Testis (tissue), 5 donors: ENCODE measurements at places on chromosomes 11 and 22.

GRCh38 chr11:45179686-45180178, 33.3 kb downstream of the PRDM11 start:
- DNase-seq = no peak

DNA sequence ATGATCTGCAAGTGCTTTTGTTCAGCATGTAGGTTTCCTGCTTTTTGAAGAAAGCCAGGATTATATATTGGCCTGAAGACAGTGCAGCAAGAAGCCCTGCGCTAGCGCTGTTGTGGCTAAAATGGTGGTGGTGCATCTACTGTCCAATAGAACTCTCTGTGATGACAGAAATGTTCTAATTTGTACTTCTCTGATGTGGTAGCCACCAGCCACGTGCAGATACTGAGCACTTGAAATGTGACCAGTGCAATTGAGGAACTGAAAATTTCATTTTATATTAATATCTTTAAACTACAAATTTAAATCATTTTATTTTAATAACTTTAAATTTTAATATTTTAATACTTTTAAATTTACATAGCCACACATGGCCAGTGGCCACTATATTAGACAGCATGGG, 73.0 kb upstream of the PAX6 start:
- DNase-seq = no peak

GRCh38 chr11:82995754-82996398, 75.8 kb downstream of the RAB30 start:
- DNase-seq = no peak

DNA sequence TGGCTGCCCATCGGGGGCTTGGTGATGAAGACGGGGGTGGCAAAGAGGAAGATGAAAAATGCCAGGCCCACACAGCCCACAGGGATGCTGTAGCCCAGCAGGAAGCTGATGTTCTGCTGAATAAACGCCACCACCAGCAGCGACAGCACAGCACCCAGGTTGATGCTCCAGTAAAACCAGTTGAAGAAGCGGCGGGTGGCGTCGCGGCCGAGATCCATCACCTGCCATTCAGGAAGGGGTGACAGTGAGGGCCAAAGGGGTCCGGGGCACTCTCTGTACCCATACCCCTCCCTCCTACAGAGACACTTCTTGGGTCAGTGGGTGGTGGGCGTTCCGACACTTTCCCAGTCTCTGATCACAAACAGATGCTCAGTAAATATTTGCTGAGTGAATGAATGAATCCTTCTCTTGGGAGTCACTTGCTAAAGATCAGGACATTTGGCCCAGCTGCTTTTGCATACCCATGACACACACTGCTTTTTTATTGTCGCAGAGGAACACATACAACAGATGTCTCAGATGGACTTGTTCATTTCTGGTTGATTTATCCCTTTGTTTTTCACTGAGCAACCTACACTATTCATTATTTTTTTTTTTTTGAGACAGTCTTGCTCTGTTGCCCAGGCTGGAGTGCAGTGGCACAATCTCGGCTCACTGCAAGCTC, 5.2 kb downstream of the SLC15A3 start:
- no peak for DNase-seq

DNA sequence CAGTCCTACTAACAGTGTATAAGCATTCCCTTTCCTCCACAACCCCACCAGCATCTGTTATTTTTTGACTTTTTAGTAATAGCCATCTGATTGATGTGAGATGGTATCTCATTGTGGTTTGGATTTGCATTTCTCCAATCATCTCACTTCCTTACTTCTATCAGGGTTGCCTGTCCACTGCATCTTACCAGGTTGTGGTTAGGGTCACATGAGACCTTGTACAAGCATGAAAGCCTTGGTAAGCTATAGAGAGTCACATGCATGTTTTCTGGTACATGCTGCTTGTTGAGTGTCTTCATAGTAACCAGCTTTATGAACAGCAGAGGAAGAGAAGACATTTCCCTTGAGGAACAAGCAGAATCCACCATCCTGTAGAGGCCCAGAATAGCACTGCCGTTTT, 102.9 kb upstream of the PAX6 start:
- no peak for DNase-seq
